ENCODE measurements at places on chromosomes 12 and 14.

GRCh38 chr12:33876618-33877017 lies 145.7 kb upstream of the ALG10 start:
- no peak for DNase-seq

DNA sequence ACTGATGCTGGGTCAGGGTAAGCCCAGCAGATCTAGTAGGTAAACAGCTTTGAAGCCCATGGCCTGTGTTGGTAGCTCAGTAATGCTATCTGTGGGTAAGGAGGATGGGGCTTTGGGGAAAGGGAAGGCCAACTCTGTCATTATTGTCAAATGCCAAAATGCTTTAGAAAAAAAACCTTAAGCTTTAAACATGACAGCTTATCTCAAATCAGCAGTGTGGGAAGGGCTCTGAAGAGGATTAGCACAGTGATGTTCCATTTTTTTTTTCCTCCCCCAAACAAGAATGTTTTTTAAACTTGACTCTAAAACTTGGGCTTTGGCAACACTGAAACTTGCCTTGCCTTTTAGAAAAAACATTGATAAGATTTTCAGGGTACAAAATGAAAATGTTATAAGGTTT lies 11.7 kb downstream of the DAAM1 start:
- DNase-seq: no peak

- DNase-seq: no peak
Measured at GRCh38 chr12:38772437-38772836, 133.0 kb downstream of the CPNE8 start.

GRCh38 chr12:119949145-119949544 lies 39.9 kb upstream of the BICDL1 start:
- no peak for DNase-seq

GRCh38 chr12:44847888-44848702 lies 28.0 kb downstream of the NELL2 start:
- peak; percentile 51 for DNase-seq

DNA sequence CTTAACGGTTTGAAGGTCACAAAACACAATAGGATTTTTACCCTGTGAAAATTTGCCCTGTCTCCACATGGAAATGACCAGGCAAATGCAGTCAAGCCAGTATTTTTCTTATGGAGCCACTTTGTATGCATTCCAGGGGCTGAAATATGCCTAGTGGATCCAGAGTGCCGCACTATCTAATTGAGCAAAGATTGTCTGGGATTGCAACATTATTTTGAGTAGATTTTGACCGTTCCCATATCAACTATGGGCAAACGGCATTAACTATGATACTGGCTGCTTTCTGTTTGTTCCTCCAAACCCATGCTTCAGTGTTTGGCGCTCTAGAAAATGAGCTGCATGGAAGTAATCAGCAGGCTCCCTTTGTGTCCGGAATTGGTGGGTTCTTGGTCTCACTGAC lies 223.0 kb downstream of the BTG1 start:
- DNase-seq: no peak

DNA sequence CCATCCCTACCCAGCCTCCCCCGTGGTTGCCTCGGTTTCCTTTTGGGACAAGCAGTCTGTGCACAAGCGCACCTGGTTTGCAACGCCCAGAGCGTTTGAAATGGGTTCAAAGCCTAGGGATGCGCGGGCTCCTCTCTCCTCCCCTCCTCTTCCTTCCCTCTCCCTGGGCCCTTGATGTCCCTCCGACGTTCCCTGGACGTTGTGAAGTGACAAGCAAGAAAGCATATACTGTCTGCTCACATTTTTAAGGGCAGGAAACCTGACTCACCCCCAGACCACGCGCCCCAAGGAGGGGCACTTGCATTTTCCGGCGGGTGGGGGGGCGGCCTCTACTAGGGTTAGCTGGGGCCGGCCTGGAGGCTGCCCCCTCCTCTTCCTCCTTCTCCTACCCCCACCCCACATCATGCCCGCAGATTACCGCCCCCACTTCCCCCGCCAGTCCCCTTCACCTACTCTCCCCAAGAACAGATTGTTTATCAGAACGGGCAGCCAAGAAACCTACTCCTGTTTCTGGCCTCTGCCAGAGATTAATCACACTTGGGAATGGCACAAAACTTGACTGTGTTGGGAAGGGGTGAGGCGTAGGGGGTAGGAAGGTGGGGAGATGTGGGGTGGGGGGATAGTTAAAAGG lies 9.5 kb upstream of the IRF2BPL start:
- peak; percentile 42 for DNase-seq

- no peak for DNase-seq
Measured at GRCh38 chr12:53201177-53201541, 5.9 kb downstream of the ITGB7 start.

GRCh38 chr12:131831635-131832041 lies 3.4 kb downstream of the MMP17 start:
- DNase-seq: no peak

- no peak for DNase-seq
Measured at GRCh38 chr14:75434890-75435248, 7.0 kb downstream of the JDP2 start.

GRCh38 chr12:12056951-12057350 lies 13.8 kb upstream of the BCL2L14 start:
- DNase-seq: no peak

DNA sequence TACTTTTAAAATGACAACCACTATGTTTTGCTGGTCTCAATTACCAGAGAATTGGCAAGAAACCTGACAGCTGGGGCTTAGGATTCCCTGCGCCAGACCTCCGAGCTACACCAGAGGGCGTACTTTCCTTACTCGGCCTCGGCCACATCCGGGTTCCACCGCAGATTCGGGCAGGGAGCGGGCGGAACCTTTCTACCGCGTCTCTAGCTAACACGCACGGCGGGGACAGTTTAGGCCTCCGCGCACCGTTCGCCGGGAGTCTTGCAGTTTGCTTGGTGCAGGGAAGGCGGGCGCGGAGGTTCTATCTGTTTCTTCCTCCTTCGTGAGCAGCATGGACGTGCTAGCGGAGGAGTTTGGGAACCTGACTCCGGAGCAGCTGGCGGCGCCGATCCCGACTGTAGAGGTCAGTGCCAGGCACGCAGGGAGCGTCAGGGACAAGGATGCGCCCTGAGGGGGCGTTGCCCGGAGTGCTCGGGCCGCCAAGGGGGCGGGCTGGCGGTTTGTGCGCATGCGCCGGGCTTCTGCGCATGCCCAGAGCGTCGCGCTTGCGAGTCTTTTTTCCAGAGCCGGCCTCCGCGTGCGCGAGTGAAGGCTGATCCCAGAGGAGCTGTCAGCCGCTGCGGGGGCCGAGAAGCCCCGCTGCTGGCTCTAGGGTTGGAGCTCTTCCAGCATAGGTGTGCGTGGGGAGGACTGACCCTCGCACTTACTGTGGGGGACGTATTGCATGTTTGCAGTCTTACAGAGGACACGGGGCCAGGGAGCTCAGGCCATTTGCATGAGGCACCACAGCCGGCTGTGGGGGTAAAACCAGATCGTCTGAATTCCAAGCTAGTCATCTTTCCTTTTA lies at the start of gene POLR3B:
Gene POLR3B (plus strand): TSS at position 200 of the 847 bp plus-strand sequence. CDS start 132 bp downstream, at position 332.
- DNase-seq: peak; percentile 90

- no peak for DNase-seq
Measured at GRCh38 chr12:107200394-107200793, 107.0 kb upstream of the CRY1 start.

DNA sequence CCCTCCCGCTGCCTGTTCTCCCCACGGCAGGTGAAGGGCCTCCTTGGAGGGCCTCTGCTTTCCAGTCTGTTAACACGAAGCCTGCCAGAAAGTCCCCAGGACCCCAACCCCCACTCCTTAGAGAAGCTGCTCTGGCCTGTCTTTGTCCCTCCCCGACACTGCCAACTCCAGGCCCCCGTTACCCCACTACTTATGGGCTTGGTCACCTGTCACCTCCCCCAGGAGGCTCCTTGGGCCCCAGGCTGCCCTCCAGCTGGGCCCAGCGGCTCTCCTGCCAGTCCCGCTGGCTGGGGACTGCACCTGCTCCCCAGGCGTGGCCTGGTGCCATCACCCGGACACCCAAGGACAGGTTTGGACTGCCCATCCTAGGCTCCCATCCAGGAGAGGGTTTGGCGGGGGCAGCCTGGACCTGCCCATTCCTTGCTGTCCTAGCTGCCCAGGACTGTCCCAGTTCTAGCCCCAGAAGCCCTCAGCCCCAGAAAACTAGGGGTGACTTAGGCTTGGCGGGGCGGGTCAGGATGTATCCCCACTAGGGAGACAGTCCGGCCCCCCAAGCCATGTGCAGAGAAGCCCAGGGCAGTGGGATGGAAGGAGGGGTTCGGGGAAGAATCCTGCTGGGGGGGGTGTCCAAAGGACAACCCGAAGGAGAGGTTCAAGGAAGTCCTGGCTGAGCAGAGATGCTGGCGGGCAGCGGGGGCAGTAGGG lies 155.7 kb upstream of the C14orf180 start:
- no peak for DNase-seq

DNA sequence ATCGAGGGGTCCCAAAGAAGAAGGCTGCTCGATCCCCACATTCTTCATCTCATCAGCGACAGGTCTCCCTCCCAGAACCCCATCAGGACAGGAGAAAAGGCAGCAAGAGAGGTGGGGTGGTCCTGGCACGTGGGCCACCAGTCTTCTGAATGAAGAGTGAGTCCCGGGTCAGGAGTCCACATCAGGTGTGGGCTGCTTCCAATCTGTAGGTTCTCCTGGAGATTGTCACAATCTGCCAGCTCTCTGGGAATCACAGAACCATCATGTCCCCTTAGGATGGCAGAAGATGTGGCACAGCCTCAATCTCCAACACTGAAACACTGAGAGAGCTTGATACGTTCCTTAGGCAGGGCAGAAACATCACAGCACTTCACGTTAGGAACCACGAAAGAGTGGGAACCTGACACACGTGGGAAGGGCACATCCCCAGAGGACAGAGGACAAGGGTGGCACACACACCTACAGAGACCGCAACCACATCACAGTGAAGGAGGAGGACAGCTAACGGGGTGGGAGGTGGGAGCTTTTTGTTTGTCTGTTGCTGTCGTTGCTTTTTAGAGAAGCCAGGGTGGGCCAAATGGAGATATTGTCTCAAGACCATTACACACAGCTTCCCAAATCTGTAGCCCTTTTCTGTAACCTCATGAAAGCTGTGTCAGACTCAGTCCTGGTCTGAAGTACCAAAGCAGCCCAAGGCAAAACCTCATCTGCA lies 284.5 kb downstream of the DPF3 start:
- DNase-seq: no peak

- no peak for DNase-seq
Measured at GRCh38 chr14:95315579-95315978, 4.1 kb downstream of the CLMN start.

All from activated T-helper 1 cell treated with Interleukin-2 at 50 U/mL for 16 hours (primary cell).